Left ventricle myocardium inferior (tissue), 1 donor: ENCODE measurements at places on chromosomes 3 and 15. TPM values are rescaled to one million over a fixed set of nuclear protein-coding genes. Genes with fewer than 3 reads are reported as not detected.

Gene GOLGA6L10
- total RNA-seq = 0.33 TPM

DNA sequence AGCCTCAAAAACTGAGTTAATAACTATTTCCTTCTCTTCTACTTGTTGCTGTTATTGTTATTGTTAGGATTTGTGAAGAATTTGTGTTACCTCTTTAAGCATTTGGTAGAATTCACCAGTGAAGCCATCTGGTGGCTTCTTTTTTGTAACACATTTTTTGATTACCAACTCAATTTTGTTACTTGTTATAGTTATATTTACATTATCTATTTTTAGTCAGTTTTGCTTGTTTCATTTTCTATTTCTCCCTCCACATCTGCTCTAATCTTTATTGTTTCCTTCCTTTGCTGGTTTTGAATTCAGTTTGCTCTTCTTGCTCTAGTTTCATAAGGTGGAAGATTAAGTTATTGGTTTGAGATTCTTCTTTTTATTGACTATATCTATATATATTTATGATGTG is 3.7 kb upstream of the SLC9C1 start:
- no peaks in the 10 kb centered on the region for H3K27me3 ChIP-seq
- no peak overlapping the region for H3K27ac ChIP-seq
- H3K4me1 ChIP-seq = peaks cover 12% of the 10 kb centered on the region
- no peak for DNase-seq
- no peaks in the 10 kb centered on the region for H3K36me3 ChIP-seq

Gene BCHE
- total RNA-seq = 2.3 TPM

Gene HTR3E
- not detected for total RNA-seq

DNA sequence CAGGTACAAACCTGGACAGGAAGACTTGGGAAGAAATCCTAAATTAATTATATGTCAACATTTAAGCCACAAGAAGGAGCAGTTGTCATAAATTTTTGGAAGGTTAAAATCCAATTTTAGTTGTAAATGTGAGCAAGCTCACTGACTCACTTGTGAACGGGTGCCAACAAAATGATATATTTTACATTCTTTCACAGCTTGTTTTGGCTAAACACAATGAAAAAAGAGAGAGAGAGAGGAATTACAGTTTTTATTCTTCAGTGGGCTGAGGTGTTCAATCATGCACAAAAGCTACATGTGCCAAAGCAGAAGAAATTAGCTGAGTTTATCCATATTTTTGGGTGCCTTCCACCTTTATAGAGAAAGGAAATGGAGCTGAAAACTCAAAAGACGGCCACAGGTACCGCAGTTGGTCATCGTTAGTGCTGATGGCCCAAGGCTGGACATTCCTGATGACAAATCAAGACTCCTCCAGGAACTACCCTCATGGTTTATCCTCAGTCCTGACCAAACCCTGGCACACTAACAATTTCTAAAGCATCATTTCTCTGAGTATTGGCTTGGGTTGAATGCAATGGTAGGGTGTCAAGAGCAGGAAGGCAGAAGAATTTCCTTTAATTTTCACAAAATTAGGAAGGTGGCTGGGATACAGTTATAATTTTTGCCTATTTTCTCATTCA is 37.6 kb upstream of the WNT5A start:
- no peak for DNase-seq
- peaks cover 23% of the 10 kb centered on the region for H3K27me3 ChIP-seq
- H3K27ac ChIP-seq = no peak overlapping the region
- H3K36me3 ChIP-seq = no peaks in the 10 kb centered on the region
- H3K4me3 ChIP-seq = no peak overlapping the region

Gene GATA2
- total RNA-seq = 11.0 TPM

DNA sequence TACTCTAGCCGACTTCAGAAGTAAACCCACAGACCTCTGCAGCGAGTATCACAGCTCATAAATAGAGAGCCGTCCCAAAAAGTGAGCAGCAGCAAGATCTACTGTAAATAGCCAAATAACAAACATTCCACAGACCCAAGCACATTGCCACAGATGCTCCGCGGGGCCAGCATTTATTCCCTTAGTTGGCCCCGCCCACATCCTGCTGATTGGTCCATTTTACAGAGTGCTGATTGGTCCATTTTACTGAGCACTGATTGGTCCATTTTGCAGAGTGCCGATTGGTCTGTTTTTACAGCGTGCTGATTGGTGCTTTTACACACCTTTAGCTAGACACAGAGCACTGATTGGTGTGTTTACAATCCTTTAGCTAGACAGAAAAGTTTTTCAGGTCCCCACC is 17.3 kb upstream of the GABRB3 start:
- no peak overlapping the region for H3K27ac ChIP-seq
- no peaks in the 10 kb centered on the region for H3K36me3 ChIP-seq
- H3K27me3 ChIP-seq = no peaks in the 10 kb centered on the region

DNA sequence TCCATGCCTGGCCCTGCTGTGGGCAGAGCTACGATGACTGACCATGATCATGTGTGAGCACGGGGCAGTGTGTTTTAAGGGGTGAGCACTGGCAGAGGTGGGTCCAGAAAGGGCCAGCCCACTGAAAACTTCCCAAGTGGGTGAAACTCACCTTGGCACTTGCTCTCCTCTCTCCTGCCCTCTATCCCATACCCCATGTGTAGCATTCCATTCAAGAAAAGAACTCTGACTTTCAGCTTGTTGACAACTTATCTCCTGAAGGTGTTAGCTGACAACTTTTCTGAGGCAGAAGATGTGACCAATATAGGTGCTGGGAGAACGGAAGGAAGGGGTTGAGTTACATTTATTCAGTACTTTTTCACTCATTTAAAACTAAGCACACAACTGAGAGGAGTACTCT is 305.2 kb downstream of the RORA start:
- H3K27ac ChIP-seq = no peak overlapping the region
- H3K27me3 ChIP-seq = no peaks in the 10 kb centered on the region
- H3K4me1 ChIP-seq = peaks cover 15% of the 10 kb centered on the region
- no peak for DNase-seq

GRCh38 chr15:97071668-97072067 is 741.2 kb downstream of the NR2F2 start:
- H3K27me3 ChIP-seq = peaks cover 7% of the 10 kb centered on the region
- H3K4me3 ChIP-seq = no peak overlapping the region
- H3K36me3 ChIP-seq = no peaks in the 10 kb centered on the region

Gene ITGA11
- total RNA-seq = 31.4 TPM

Gene DNAJB8
- total RNA-seq = not detected
